ENCODE measurements at places on chromosomes 12 and 14.

DNA sequence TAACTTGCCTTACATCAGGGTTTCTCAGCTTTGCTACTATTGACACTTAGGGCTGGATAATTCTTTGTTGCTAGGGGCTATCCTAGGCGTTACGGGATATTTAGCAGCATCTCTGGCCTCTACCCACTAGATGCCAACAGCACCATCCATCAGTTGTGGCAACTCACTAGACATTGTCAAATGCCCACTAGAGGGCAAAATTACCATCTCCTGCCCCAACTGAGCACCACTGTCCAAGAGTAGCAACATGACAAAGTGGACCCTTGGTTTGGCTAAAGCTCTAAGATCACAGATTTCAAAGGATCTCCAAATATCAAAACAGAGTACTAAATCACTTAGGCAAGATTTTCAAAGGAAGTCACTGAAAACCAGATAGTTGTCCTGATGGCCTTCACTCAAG is 251.7 kb upstream of the TBX3 start:
- DNase-seq, result no peak

DNA sequence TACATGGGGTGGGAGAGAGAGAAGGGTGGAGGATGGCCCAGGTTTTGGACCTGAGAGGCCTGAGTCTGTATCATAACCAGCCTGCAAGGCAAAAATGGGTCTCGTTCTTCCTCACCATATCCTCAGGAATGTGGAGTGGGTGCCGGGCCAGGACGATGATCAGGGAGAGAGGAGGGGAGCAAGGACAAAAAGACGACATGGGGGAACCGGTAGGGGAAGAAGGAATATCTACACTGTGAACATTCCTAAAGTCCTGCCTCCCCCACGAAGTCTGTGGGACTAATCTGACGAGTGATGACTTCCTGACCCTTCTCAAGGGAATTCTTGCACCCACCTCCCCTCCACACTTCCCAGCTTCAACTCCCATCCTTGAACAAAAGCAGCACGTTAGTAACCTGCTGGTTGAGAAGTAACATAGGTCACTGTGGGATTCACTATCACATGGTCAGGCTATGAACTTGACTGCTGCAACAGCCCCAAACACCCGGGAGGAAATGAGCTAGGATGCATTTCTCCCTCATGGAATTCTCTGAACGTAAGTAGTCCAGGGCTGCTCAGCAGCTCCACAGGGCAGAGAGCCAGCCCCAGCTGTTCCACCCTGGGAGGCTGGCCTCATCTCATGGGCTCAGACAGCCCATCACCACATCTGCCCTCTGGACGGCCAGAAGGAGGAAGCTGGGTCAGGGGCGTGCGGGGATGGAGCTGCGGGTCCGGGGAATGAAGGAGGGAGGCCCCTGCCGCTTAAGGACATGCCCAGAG is 36.8 kb upstream of the VWF start:
- no peak for DNase-seq

DNA sequence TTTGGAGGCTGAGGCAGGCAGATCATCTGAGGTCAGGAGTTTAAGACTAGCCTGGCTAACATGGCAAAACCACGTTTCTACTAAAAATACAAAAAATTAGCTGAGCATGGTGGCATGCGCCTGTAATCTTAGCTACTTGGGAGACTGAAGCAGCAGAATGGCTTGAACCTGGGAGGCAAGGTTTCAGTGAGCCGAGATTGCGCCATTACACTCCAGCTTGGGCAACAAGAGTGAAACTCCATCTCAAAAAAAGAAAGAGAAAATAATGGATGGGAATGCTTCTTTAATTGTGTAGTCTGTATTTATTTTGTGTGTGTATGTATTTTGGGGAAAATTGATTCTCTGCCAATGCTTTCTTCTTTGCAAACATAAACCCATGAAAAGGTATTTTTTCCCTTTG is 32.5 kb downstream of the SRGAP1 start:
- DNase-seq, result no peak

DNA sequence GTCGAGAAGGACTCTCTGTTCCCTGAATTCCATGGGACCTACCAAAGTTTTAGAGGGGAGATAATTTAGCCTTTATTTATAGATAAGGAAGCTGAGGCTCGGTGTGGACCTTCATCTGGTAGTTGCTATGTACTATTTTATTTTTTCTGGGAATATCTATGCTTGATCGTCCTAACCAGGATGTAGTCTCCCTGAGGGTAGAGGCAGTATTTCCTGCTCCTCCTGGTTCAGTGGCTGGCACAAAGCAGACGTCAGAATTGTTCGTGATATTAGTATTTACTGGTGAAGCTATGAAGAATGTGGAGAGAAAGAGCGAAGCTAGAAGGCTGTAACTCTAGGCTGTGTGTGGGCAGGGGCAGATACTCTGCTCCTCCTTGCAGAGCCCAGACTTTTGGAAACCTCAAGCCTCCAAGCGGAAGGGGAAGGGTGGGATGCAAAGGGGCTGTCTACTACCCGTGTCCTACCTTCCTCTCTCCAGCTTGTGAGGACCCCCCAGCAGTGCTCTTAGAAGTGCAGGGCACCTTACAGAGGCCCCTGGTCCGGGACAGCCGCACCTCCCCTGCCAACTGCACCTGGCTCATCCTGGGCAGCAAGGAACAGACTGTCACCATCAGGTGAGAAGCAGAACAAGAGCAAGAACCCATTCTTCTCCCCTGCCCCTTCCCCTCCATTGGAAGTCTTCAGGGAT is 1.4 kb downstream of the LRP10 start:
- DNase-seq, result no peak

- no peak for DNase-seq
These were observed 229.4 kb downstream of the CHST11 start for GRCh38 chr12:104686196-104686595.

DNA sequence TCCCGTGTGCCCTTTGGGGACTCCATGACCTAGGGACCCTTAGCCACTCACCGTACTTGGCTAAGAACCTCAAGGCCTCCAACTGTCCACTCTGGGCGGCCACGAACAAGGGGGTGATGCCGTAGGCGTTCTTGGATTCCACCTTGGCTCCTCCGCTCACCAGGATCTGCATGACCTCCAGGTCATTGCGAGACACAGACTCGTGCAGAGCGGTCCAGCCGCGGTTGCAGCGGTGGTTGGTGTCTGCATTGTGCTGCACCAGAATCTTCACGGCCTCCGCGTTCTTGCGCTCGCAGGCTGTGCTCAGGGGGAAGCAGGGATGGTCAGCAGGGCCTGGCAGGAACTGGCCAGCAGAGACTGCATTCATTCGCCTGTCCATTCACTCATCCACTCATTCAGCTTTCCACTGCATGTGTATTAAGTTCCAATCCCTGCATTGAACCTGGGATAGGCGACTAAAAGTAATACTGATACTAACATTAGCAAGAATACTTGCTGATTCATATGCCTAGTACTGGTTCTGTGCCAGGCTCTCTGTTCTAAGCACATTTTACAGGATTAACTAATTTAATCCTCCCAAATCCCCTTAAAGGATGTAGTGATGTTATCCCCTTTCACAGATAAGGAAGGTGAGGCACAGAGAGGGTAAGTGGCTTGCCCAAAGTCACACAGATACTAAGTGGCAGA is 23.9 kb downstream of the FAM181A start:
- no peak for DNase-seq

DNA sequence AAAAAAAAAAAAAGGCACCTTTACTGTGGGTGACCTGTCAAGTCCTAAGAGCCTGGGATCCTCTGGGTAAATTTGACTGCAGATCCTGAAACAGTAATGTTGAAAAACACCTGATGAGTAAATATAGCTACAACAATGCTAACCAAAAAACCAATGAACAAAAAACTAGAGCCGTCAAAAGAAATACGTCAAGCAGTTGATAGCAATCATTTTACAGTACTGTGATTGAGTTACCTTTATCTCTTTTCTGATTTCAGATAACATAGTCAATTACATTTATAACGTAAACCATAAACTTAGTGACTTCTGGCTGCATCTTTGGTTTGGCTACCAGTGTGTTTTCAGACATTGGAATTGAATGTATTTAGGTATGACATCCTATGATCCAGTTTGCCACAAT is 6.1 kb upstream of the TMED2 start:
- DNase-seq, result no peak

- DNase-seq, result no peak
These were observed 73.0 kb downstream of the RMST start for GRCh38 chr12:97535582-97535981.

- DNase-seq, result no peak
These were observed 9.2 kb downstream of the PHB2 start for GRCh38 chr12:6961278-6961694.

DNA sequence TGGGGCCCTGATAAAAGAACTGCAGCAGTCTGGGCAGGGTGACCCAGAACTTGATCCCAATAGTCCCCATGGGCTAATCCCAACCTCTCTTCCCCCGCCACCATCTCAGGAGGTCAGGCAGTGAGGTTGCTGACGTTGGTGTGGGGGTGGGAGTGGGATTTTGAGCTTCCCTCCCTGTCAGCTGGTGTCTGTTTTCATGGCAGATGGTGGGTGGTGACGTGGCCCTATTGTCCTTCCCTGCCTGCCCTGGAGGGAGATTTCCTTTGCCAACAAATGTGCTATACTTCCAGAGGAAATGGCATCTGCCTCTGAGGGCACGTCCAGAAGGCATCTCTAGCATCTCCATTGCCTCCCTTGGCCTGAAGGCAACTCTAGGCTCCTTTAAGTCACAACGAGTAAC is 37.7 kb downstream of the NEUROD4 start:
- DNase-seq, result no peak

- no peak for DNase-seq
These were observed 2.1 kb downstream of the USP5 start for GRCh38 chr12:6854036-6854435.

DNA sequence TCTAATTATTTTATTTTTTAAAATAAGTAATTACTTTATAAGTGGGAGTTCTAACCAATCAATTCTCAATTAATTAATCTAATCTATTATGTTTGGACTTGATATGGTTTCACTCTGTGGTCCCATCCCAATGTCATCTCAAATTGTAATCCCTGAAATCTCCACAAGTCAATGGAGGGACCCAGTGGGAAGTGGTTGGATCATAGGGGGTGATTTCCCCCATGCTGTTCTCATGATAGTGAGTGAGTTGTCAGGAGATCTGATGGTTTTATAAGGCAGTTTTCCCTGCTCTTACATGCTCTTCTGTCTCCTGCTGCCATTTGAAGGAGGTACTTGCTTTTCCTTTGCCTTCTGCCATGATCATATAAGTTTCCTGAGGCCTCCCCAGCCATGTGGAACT is 836.1 kb downstream of the GALC start:
- DNase-seq, result no peak

DNA sequence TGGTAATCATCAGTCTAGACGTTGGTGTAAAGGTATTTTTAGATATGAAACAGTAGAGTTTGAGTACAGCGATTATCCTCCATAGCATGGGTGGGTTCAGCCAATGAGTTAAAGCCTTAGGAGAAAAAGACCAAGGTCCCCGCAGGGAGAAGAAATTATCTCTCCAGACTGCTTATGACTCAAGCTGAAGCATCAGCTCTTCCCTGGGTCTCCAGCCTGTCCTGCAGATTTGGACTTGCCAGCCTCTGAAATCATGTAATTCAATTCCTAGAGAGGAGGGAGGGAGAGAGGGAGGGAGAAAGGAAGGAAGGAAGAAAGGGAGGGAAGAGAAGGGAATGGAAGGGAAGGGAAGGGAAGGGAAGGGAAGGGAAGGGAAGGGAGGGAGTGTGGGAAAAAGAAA is 12.0 kb upstream of the DTX1 start:
- no peak for DNase-seq

GRCh38 chr12:90239732-90240260 is 531.2 kb upstream of the ATP2B1 start:
- DNase-seq, result no peak

GRCh38 chr12:1161197-1161596 is 170.2 kb downstream of the ERC1 start:
- no peak for DNase-seq

- DNase-seq, result no peak
These were observed 16.7 kb upstream of the TMEM260 start for GRCh38 chr14:56562883-56563282.

GRCh38 chr12:109926016-109926415 is 25.9 kb downstream of the TCHP start:
- DNase-seq, result no peak

DNA sequence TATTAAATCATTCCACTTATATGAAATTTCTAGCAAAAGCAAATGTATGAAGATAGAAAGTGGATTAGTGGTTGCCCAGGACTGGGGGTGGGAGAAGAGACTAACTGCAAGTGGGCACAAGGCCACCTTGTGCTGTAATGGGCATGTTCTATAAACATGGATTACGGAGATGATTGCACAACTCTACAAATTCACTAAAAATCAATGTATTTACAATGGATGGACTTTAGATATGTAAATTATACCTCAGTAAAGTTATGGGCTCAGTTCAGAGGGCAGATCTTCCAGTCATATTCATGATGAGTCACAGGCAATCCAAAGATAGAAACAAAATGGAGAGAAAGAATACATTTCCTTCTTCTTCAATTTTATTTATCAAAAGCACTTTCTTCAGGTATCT is 173.9 kb downstream of the NDUFA12 start:
- no peak for DNase-seq

DNA sequence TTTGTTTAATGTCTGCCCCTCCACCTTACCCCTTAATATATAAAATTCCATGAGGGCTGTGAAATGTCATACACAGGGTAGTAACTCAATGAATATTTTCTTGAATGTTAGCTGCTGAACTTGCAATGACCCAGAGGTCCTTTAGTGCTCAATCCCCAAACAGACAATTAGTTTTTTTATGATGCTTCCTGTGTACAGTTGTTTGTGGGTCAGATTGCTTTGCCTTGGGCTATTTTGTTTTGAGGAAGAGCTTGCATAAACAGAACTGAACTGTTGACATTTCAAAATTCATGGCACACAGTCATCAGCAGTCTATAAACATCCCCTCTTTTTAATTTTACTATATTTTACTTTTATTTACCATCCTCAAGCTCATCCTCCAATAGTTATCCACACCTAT is 820.5 kb upstream of the SEL1L start:
- DNase-seq, result no peak

DNA sequence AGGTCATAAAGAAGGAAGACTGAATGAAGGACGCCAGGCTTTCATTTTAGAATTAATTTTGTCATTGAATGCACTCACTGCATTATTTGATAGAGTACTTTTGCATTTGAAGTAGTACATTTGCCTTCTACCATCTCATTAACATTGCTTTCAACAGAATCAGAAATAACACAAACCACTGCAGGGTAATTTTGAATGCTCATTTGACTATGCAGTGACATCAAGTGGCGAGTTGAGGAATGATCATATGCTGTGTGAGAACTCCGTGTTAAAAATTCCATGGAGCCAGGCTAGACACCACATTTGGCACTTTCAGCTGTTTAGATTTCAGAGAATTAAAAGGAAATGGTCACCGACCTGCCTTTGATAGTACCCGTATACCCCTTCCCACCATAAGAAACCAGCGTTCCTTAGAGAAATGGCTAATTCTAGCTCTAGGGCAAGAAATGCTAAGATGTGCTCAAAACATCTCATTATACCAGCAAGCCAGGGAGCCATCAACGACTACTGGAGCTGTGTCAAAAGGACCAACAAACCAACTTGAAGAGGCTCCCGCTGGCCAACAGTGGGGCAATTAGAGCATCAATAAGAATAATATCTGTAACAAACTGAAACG is 16.5 kb downstream of the HEBP1 start:
- no peak for DNase-seq

- no peak for DNase-seq
These were observed 185.8 kb downstream of the SLC15A4 start for GRCh38 chr12:128637642-128638606.

GRCh38 chr12:31560516-31560915 is 30.4 kb downstream of the DENND5B start:
- DNase-seq, result no peak
